ENCODE measurements at places on chromosomes 11 and 22.

DNA sequence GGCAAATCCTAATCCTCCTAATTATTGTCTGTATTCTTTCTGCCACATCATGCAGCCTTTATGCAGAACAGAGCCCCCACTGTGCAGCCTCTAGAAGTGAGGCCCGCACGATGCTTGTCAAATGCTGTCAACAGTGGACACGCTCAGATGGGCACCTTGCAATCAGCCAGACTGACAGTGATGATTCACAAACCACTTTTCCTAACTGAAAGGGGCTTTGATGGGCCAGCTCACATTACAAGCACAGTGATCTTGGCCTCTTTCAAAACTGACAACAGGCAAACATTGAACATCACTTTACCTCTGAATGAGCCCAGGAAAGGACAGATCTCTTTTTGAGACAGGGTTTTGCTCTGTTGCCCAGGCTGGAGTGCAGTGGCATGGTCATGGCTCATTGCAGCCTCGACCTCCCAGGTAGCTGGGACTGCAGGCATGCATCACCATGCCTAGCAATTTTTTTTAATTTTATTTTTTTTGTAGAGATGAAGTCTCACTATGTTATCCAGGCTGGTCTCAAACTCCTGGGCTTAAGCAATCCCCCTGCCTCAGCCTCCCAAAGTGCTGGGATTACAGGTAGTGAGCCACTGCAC, 18.0 kb upstream of the E2F8 start:
- DNase-seq = no peak

DNA sequence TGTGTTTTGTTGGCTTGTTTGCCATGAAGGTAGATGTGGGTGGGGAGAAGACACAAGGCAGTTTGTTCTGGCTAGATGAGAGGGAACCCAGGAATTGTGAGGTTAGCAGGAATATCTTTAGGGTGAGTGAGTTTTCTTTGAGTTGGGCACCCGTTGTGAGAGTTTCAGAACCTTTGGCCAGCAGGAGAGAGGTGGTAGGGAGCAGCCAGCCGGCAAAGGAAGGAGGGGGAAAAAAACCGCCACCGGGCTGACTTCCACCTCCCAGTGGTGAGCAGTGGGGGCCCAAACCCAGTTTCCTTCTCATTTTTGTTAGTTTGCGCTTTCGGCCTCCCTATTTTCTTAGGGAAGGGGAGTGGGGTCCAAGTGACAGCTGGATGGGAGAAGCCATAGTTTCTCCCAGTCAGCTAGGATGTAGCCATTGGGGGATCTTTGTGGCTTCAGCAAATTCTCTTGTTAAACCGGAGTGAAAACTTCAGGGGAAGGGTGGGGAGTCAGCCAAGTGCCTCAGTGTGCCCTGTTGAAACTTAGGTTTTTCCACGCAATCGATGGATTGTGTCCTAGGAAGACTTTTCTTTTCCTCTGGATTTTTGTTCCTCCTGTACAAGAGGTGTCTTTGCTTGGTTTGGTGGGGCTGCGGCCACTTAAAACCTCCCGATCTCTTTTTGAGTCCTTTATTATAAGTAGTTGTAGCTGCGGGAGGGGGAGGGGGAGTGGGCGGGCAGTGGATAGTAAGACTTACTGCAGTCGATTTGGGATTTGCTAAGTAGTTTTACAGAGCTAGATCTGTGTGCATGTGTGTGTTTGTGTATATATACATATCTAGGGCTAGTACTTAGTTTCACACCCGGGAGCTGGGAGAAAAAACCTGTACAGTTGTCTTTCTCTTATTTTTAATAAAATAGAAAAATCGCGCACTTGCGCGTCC, 1.1 kb upstream of the GCAT start:
- DNase-seq = no peak

DNA sequence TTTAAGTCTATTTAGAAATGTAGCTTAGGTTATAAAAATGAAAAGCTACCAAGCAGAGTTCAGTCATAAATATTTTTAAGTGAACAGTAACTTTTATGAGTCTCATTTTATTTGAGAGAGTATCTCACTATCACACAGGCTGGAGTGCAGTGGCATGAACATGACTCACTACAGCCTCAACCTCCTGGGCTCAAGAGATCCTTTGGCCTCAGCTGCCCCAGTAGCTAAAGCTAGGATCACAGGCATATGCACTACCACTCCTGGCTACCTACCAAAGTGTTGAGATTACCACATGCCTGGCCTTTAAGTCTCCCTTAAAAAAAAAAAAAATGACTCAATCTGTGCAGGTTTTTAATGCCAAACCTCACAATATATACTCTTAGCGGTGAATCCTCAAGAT, 34.7 kb upstream of the CLNS1A start:
- DNase-seq = no peak

GRCh38 chr11:107931206-107931605, 3.0 kb downstream of the RAB39A start:
- no peak for DNase-seq

GRCh38 chr11:19934828-19935259, 222.2 kb downstream of the NAV2 start:
- no peak for DNase-seq

GRCh38 chr11:24885580-24886173, 388.8 kb downstream of the LUZP2 start:
- no peak for DNase-seq

DNA sequence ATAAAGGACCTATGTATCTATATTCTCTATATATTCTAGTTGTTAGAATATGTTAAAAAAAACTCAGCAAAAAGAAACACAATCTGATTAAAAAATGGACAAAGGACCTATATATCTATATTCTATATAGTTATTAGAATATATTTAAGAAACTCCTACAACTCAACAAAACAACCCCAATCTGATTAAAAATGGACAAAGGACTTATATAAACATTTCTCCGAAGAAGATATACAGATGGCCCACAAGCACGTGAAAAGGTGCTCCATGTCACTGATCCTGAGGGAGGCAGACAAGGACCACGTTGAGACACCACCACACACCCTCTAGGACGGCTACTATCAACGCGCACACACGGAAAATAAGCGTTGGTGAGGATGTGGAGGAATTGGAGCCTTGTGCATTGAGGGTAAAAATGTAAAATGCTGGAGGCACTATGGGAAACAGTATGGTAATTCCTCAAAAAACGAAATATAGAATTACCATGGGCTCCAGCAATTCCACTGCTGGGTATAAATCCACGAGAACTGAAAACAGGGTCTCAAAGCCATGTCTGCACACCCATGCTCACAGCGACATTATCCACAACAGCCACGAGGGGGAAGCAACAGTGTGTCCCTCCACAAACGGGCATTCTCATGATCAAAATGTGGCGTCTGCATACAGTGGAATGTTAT, 22.7 kb downstream of the YPEL1 start:
- DNase-seq = no peak

GRCh38 chr11:117824571-117825537, at the start of gene FXYD2:
TSS of gene FXYD2 (minus strand) at chr11:117824744. CDS start at chr11:117824678, 66 bp downstream.
- no peak for DNase-seq

- no peak for DNase-seq
These were observed 11.2 kb downstream of the ROBO4 start for GRCh38 chr11:124886476-124886875.
